ENCODE measurements at places on chromosomes 3 and 15. TPM values are rescaled to one million over a fixed set of nuclear protein-coding genes. Genes with fewer than 3 reads are reported as not detected.

- H3K27me3 ChIP-seq = no peaks in the 10 kb centered on the region
- H3K27ac ChIP-seq = peak within 1 kb of the TSS; percentile 74
- no peaks in the 10 kb centered on the region for H3K36me3 ChIP-seq
- H3K4me1 ChIP-seq = no peaks in the 10 kb centered on the region
- DNase-seq = peak; percentile 79
Measured at GRCh38 chr3:12545473-12545791, at the start of gene MKRN2OS. TSS of gene MKRN2OS (minus strand) at chr3:12545499. CDS start at chr3:12545464, 35 bp downstream.

- no peaks in the 10 kb centered on the region for H3K36me3 ChIP-seq
- no peak overlapping the region for H3K27ac ChIP-seq
- H3K27me3 ChIP-seq = no peaks in the 10 kb centered on the region
- no peaks in the 10 kb centered on the region for H3K4me1 ChIP-seq
- no peak for DNase-seq
Measured at GRCh38 chr3:10460951-10461545, 44.3 kb downstream of the ATP2B2 start.

GRCh38 chr3:129020691-129021090 lies 19.6 kb downstream of the EFCC1 start:
- H3K27ac ChIP-seq = no peak overlapping the region
- H3K36me3 ChIP-seq = no peaks in the 10 kb centered on the region
- H3K27me3 ChIP-seq = no peaks in the 10 kb centered on the region
- H3K4me3 ChIP-seq = no peak overlapping the region
- no peak for DNase-seq

DNA sequence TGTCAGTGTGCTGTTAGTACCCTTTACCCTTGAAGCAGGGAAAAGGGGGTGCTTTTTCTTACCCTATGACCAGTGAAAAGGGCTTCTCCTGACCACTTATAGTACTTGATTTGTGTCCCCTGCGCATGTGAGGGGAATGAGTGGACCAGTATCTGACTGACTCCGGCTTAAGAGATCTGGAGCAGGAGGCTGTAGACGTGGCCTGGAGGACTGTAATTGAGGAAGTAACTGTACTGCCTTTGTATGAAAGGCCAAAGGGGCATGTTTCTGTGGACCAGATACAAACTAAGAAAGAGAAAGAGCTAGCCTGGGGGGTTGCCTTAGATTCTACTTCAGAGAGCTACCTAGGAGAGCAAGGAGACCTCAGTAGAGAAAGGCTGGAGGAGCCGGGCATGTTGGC lies 89.9 kb upstream of the TBL1XR1 start:
- H3K36me3 ChIP-seq = no peaks in the 10 kb centered on the region
- H3K27me3 ChIP-seq = no peaks in the 10 kb centered on the region
- peak overlapping the region; percentile 74 for H3K27ac ChIP-seq
- no peak overlapping the region for H3K4me3 ChIP-seq
- H3K4me1 ChIP-seq = peaks cover 10% of the 10 kb centered on the region
- no peak for DNase-seq

The DZIP1L gene
- total RNA-seq = 7.5 TPM

The TEX55 gene
- not detected for total RNA-seq

The GOLGA8B gene
- 38.7 TPM for total RNA-seq

Measured in hepatocyte (in vitro differentiated cells).